Activated T-helper 1 cell treated with anti-CD3 and anti-CD28 coated beads, Interleukin-12 subunit alpha, Interleukin-12 subunit beta, Interleukin-2, Interleukin-4 antibody, amounts not matched to agents 30 ng/mL and 10 ng/mL and 1 ng/mL, durations not matched to agents 14 hours and 24 hours and 36 hours (primary cell): ENCODE measurements at places on chromosomes 7 and 10. TPM values are rescaled to one million over a fixed set of nuclear protein-coding genes. Genes with fewer than 3 reads are reported as not detected.

Gene HOXA6
- not detected in 2 replicates for total RNA-seq

Gene ATP6V0E2
- 47.5 and 51.2 TPM in 2 replicates for total RNA-seq

Gene LIPF
- not detected in 2 replicates for total RNA-seq

DNA sequence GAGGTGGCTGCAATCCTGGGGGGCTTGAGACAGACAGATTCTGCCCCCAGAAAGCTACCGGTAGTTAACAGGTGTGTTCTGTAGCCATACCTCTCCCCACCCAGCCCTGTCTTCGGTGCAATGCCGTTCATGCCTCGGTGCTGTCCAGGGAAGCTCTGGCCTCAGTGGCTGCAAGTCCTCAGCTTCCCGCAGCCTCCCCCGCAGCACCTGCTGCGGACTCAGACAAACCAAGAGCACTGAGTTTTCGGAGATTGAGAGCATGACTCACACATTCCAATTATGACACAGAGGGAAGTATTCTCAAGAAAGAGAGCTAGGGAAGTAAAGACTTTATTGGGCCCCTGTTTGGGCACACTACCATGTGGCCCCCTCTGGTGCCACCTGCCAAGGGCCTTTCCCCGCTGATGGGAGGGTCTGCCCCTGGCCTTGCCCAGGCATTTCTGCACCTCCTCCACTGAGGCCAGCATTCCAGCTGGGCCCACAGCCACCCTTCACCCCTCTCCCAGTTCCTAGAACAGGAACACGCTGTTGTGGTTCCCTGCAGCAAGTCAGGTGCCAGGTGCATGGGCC is 30.2 kb upstream of the EZH2 start:
- DNase-seq: peak; percentile 34

DNA sequence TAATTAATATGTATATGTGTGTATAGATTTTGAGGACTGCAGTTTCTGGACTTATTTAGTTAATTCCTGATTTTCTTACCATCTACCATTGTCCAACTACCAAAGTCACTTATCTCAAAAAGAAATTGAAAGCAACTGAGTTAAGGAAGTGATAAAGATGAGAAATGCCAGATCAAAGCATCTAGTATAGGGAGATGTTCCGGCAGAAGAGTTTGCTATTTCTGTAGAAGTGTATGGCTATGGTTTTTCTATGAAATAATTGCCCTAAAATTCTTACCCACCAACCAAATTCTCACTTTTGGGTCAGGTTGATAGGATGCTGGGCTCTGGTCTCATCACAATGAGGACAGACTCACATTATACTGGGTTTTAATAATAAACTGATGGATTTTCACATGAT is 64.0 kb upstream of the RAB11FIP2 start:
- no peak for DNase-seq

DNA sequence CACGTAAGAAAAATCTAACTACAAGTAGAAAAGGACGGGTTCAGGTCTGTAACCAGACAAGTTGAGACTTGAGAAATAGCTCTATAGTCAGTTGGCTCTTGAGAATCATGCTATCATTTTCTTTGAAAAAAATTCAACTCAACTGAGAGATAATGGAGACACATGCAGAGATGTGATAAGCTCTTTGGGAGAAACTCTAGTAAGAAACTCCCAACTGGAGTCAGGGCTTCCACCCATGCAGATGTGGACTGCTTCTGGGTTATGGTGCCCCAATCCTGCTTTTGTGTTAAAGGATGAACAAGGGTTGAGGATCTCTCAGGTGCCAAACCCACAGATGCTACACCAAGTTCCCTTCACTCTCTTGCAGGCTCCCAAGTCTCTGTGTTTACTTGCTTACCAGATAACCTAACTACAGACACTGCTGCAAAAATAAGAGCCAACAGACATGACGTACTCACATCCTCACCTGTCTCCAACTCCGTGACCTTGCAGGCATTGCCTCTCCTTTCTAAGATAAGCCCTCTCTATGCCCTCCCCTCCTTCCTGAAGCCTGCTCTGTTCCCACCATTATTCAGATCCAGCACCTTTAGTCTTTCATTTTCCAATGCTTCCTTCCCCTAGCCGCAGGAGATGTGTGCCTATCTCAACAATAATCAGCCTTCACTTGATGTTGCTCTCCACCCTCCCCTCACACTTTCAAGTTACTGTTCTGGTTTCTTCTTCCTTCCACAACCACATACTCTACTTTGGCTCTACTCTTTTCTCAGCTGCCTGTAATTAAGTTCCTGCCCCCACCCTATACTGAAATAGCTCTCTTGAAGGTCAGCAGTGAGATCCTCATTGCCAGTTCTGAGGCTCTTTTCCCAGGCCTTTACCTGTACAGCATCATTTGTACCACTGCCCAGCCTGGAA is 130.0 kb downstream of the ICA1 start:
- DNase-seq: peak; percentile 14

DNA sequence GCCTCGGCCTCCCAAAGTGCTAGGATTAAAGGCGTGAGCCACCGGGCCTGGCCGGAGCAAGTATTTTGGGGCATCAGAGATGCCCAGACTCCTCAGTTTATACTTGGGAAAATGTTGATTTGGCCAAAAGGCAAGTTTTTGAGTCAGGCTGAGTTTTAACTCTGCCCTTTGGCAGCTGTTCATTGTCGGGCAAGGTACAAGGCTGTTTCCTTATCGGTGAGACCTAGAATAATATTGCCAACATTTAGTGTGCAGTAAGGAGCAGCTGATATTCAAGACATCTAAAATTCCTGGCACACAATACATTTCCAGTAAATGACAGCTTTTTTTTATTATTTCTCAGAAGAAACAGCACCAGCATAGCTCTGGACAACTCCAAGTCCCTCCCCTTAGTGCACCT is 147.6 kb upstream of the C7orf33 start:
- DNase-seq: no peak

GRCh38 chr7:156608173-156608478 is 32.4 kb upstream of the RNF32 start:
- DNase-seq: no peak

DNA sequence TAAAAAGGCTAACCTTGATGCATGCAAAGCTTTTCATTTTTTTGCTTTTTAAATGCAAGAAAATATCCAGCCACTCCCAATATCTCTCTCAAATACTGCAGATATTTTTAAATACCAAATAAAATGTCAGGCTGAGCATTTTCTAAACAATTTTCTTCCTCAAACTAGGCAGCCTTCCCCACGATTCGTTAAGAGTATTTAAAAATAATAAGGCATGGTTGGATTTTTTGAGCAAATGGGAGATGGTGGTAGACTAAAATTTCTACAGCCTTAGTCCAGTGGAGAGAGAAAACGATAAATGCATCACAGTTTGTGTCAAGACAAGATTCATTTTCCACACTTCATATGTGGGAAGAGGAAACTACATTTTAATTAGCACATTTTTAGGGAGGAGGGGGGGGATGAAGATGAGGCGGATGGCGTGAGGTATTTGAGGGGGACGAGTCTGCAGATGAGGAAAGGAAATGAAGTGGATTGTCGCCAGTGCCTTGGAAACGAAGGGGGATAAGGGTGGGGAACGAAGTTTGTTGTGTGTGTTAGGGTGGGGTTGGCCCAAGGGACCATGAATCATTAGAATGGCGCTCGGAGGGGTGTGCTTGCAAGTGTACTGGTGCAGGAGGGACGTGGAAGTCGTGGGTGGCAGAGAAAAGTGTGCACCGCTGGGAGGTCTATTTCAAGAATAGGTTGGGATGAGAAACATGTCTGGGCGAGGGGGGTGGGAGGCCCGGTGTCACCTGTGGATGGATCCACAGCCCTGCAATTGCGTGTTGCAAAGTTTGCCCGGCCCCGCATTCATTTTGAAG is 1.2 kb upstream of the ADD3 start:
- no peak for DNase-seq

DNA sequence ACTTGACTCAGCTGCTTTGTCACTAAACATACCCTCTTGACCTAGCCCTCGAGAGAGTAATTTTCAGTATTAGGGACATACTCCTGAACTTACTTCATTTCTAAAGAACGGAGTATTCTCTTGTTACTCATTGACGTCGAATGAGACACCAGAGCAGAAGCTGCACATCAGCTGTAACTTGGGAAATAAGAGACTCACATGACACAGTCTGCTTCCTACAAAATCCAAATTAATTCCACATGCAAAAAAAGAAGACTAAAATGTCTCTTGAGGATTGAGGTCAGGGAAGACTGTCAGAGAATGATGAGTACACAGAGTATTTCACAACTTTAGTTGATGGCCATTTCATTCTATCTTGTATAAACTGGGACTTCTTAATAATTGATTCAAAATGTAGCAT is 114.7 kb upstream of the EGFR start:
- DNase-seq: no peak

DNA sequence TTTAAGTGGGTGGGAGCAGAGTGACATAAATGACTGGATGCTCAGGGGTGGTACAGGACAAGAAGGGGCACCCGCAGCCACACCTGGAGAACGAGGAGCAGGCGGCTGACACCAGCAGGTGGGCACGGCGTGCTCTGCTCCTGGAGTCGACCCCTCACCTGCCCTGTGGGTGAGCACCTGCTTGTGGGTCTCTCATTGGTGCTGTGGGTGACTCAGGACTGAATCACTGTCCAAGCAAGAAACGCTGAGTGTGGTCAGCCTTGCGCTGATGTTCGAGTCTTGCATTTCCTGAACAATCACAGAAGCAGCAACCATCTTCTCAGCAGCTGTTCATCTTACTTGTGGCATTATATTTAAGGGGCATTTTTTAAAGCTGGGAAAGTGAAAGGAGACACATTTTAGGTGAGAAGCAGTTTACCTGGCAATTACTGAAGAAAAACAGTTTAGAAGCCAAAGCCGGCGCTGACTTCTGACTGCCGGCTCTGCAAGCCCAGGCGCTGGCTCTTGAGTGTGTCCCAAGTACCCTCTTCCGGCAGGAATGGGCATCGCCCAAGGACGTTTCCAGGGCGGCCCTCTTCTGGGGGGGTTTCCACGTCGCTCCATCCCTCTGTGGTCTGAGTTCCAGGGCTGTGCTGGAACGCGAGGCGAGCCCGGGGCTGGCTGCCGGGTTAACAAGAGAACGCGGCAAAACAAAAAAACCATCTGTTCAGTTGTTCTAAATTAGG is 145.2 kb upstream of the PFKP start:
- DNase-seq: no peak
